ENCODE measurements at places on chromosomes 2 and 18.

GRCh38 chr2:58042486-58042970, 4.1 kb upstream of the VRK2 start:
- H3K4me1 ChIP-seq, result no peaks in the 10 kb centered on the region

- DNase-seq, result no peak
- H3K4me1 ChIP-seq, result no peaks in the 10 kb centered on the region
- no peaks in the 10 kb centered on the region for H3K27me3 ChIP-seq
- no peaks in the 10 kb centered on the region for H3K36me3 ChIP-seq
These were observed 33.0 kb upstream of the BOD1L2 start for GRCh38 chr18:57113799-57114420.

DNA sequence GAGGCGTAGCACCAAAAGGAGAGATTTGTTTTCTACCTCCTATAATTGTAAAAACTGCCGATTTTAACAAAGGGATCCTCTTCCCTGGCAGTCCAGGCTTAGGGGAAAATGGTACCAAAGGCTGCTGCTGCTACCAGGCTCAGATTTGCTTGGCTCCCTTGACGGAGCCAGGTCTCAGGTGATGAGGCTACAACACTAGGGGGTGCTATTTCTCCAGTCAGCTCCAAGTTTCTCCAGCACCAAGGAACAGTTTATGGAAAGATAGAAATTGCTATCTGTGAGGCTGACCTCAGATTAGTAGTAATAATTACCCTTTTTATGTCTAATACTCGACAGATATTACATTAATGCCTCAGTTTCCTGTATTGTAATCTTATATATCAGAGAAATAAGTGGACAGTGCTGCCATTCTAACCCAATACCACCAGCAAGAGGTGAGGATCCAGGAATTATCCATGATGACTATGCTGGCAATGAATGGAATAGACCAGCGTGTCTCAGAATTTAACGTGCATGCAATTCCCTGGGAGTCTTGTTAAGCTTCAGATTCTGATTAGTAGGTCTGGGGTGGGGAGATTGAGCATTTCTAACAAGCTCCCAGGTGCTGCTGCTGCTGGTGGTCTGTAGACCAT, 111.3 kb downstream of the ESCO1 start:
- H3K4me1 ChIP-seq, result no peaks in the 10 kb centered on the region

GRCh38 chr2:236264256-236264655, at the start of gene ASB18:
ASB18 (minus strand) TSS chr2:236264406; CDS start chr2:236264345, 61 bp downstream.
- no peak within 1 kb of the TSS for H3K4me3 ChIP-seq
- H3K36me3 ChIP-seq, result no peaks in the 10 kb centered on the region
- DNase-seq, result no peak
- peaks cover 10% of the 10 kb centered on the region for H3K27me3 ChIP-seq
- H3K27ac ChIP-seq, result no peak within 1 kb of the TSS

GRCh38 chr2:31227110-31227509, 6.8 kb upstream of the EHD3 start:
- DNase-seq, result no peak
- H3K27ac ChIP-seq, result no peak overlapping the region
- no peaks in the 10 kb centered on the region for H3K27me3 ChIP-seq
- no peak overlapping the region for H3K4me3 ChIP-seq

- H3K27ac ChIP-seq, result no peak overlapping the region
- no peaks in the 10 kb centered on the region for H3K4me1 ChIP-seq
- no peak overlapping the region for H3K4me3 ChIP-seq
These were observed 157.7 kb downstream of the HNMT start for GRCh38 chr2:138121666-138122661.

DNA sequence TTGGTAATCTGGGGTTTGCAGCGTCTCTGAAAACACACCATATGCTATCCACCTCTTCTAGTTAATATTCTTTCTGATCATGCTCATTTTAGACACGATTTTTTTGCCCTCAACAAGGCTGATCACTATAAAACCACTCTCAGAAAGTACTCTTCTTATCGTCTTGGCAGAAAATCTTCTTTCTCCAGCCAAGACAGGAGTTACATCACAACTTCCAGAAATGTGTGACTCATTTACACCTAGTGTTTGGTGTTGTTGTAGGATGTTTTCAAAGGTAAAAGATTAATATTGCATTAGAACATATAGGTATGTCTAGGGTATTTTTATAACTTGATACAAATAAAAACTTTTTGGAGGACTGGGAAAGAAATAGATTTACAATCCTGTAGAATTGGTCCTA, 138.5 kb upstream of the NETO1 start:
- no peak overlapping the region for H3K4me3 ChIP-seq
- H3K27ac ChIP-seq, result no peak overlapping the region
- no peaks in the 10 kb centered on the region for H3K4me1 ChIP-seq

DNA sequence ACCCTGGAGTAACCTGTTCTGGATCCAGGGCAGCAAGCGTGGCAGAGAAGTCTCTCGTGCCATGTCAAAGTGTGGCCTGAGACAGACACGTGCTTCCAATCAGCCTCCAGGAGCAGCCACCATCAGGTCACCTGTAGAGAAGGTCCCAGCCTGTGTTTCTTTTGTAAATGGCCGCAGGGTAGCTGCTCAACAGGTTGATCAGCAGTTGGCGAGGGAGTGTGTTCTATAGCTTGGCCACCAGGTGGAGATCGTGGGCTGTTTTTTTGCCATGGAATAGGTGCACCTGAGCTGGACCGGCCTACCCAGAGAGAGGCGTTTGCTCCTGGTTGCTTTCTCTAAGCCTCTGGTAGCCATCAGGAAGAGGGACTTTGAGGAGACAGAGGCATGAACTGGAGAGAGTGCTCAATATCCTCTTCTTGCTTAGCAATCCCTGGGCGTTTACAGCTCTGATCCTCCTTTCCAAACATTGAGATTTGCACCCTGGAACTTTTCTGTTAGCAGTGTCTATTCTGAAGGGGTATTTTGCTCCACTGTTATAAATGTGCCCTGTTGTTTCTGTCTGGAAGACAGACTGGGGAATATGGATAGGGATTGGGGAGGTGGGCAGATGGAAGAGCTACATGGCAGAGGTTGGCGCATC, 34.2 kb upstream of the EN1 start:
- H3K27ac ChIP-seq, result no peak overlapping the region
- H3K4me1 ChIP-seq, result peaks cover 3% of the 10 kb centered on the region
- no peaks in the 10 kb centered on the region for H3K27me3 ChIP-seq
- no peak overlapping the region for H3K4me3 ChIP-seq

GRCh38 chr2:199558156-199558555, 100.4 kb upstream of the SATB2 start:
- no peak for DNase-seq
- no peaks in the 10 kb centered on the region for H3K4me1 ChIP-seq
- no peak overlapping the region for H3K4me3 ChIP-seq

GRCh38 chr2:9093324-9093723, 89.8 kb upstream of the MBOAT2 start:
- no peak overlapping the region for H3K27ac ChIP-seq
- no peaks in the 10 kb centered on the region for H3K36me3 ChIP-seq
- no peak overlapping the region for H3K4me3 ChIP-seq
- no peak for DNase-seq

- H3K4me1 ChIP-seq, result no peaks in the 10 kb centered on the region
- H3K36me3 ChIP-seq, result no peaks in the 10 kb centered on the region
- DNase-seq, result no peak
- no peaks in the 10 kb centered on the region for H3K27me3 ChIP-seq
- no peak overlapping the region for H3K27ac ChIP-seq
These were observed 64.6 kb downstream of the NEB start for GRCh38 chr2:151669585-151670081.

DNA sequence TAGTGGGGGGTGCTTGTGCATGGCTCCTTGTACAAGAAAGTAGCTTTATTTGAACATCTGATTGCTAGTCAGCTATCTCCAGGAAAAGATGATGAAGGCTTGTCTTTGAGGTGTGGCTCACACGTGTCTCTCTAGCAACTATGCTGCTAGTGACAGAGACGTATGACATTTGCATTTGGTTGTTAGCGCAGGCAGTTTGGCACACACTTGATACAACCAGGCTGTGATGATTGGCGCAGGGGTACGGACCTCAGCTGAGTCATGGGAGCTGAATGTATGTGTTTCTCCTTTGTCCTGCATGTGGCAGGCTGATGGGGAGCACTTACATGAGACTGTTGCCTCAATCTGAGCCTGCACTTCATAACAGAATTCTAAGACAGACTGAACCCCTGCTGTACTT, 29.6 kb downstream of the PTCD3 start:
- no peak overlapping the region for H3K27ac ChIP-seq
- H3K36me3 ChIP-seq, result peaks cover 94% of the 10 kb centered on the region
- no peaks in the 10 kb centered on the region for H3K27me3 ChIP-seq
- H3K4me3 ChIP-seq, result no peak overlapping the region
- H3K4me1 ChIP-seq, result no peaks in the 10 kb centered on the region

DNA sequence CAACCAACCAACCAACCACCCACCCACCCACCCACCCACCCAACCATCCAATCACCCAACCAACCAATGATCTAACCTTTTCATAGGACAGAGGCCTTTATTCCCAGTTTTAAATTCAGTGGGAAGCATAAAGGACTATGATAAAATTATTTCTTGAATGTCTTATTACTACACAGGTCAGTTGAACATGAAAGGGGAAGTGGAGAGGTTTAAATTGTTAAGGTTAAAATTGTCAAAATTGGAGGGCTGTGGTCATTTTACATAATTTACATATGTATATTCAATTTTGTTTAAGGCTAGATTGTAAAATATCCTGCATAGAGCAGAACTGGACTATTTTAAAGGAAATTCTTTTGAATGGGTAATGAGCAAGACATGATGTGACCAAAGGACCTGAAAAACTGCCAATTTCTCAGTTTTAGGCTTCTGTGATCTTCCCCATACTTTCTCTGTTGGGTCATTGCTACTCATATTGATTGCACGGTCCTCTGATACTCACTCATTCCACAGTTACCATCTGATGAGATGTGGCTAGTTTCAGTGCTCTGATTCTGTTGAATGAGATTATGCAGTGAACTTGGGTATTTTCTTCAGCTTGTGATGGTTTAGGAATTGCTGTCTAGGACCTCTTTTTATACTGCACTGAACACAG, 127.4 kb downstream of the PLCL1 start:
- no peak overlapping the region for H3K27ac ChIP-seq
- no peaks in the 10 kb centered on the region for H3K36me3 ChIP-seq
- no peak for DNase-seq
- peaks cover 28% of the 10 kb centered on the region for H3K4me1 ChIP-seq
- no peak overlapping the region for H3K4me3 ChIP-seq

DNA sequence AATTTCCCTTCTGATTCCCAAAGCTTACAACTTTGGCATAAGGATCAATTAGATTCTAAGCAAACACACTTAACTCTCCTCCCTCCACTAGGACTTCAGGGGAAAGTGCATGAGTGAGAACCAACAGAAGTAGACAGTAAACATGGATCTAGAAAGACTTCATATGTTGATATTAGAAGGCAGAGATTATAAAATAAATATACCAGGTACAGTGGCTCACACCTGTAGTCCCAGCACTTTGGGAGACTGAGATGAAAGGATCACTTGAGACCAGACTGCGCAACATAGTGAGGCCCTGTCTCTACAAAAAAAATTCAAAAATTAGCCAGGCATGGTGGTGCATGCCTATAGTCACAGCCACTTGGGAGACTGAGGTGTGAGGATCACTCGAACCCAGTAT, 15.9 kb downstream of the NBEAL1 start:
- H3K27me3 ChIP-seq, result no peaks in the 10 kb centered on the region
- no peak for DNase-seq
- H3K4me1 ChIP-seq, result peaks cover 87% of the 10 kb centered on the region
- no peaks in the 10 kb centered on the region for H3K36me3 ChIP-seq

DNA sequence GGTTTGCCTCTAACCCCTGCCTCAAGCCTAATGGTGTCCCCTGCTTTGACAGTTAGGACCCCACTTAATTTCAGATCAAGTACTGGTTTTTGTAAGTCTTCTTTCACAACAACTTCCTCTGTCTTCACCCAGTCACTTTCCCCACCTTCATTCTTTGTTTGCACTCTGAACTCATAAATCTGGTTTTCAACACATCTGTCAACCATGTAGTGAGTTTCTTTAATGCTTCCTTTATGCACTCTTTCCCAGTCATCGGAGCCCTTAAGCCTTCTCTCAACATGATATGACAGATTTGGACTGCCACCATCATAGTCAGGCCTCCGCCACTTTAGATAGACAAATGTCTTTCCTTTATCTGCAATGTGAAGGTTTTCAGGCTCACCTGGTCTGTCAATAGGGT, 109.1 kb downstream of the PLEKHA3 start:
- no peaks in the 10 kb centered on the region for H3K27me3 ChIP-seq
- no peak overlapping the region for H3K4me3 ChIP-seq
- DNase-seq, result no peak
- no peak overlapping the region for H3K27ac ChIP-seq

GRCh38 chr2:64762301-64762997, 108.7 kb upstream of the SERTAD2 start:
- H3K4me1 ChIP-seq, result peaks cover 4% of the 10 kb centered on the region
- no peak overlapping the region for H3K27ac ChIP-seq
- H3K4me3 ChIP-seq, result no peak overlapping the region
- no peaks in the 10 kb centered on the region for H3K36me3 ChIP-seq
- H3K27me3 ChIP-seq, result no peaks in the 10 kb centered on the region
- no peak for DNase-seq

GRCh38 chr2:101415220-101415619, 27.9 kb upstream of the CREG2 start:
- no peaks in the 10 kb centered on the region for H3K4me1 ChIP-seq
- no peak overlapping the region for H3K27ac ChIP-seq
- no peak overlapping the region for H3K4me3 ChIP-seq
- no peaks in the 10 kb centered on the region for H3K27me3 ChIP-seq
- H3K36me3 ChIP-seq, result no peaks in the 10 kb centered on the region

DNA sequence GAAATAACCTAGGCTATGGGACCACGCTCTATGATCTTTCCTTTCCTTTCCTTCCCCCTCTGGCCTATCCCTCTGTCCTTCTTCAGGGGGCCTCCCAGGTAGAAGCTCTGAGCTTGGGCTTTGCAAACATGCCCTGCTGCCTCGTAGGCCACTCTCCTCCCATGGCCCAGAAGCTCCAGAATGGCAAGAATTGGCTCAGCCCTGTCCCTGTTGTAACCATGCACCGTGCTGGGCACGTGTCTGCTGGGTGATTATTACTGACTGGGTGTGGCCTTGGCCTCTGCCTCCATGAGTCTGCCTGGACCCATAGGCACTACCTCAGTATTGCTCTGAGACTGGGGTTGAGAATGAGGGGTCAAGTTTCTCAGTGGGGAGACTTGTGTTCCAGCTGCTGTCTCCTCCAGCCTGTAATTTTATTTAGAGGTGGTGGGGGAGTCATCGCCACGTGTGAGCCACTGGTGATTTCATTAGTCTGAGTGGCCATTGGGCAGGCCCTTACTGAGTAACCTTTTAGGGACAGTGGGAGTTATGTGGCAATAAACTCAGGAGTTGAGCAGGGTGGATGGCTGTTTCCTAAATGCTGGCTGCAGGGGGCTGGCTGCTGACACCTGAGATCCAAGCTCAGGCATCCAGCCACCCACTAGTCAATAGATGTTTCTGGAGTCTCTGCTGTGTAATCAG, 157.9 kb downstream of the CLIP4 start:
- H3K4me1 ChIP-seq, result no peaks in the 10 kb centered on the region
- H3K4me3 ChIP-seq, result no peak overlapping the region
- H3K27ac ChIP-seq, result no peak overlapping the region
- no peaks in the 10 kb centered on the region for H3K27me3 ChIP-seq

- no peak overlapping the region for H3K4me3 ChIP-seq
- no peak overlapping the region for H3K27ac ChIP-seq
- H3K36me3 ChIP-seq, result no peaks in the 10 kb centered on the region
- no peak for DNase-seq
These were observed 29.8 kb downstream of the ALPK2 start for GRCh38 chr18:58599106-58599505.

- no peak for DNase-seq
- H3K36me3 ChIP-seq, result peaks cover 97% of the 10 kb centered on the region
- no peaks in the 10 kb centered on the region for H3K4me1 ChIP-seq
- no peak overlapping the region for H3K27ac ChIP-seq
- H3K27me3 ChIP-seq, result no peaks in the 10 kb centered on the region
These were observed 19.0 kb upstream of the SAG start for GRCh38 chr2:233288663-233289062.

- no peak overlapping the region for H3K27ac ChIP-seq
- peaks cover 21% of the 10 kb centered on the region for H3K4me1 ChIP-seq
- no peaks in the 10 kb centered on the region for H3K36me3 ChIP-seq
- no peak overlapping the region for H3K4me3 ChIP-seq
- DNase-seq, result no peak
These were observed 146.3 kb upstream of the RIOK3 start for GRCh38 chr18:23306822-23307221.
